Activated T-cell treated with anti-CD3 and anti-CD28 coated beads, Interleukin-2, amount 50 U/mL, for 24 hours (primary cell): ENCODE measurements at places on chromosomes 4 and X.
A peak's percentile ranks its signal among the peaks of the same experiment; 100 is the strongest.

DNA sequence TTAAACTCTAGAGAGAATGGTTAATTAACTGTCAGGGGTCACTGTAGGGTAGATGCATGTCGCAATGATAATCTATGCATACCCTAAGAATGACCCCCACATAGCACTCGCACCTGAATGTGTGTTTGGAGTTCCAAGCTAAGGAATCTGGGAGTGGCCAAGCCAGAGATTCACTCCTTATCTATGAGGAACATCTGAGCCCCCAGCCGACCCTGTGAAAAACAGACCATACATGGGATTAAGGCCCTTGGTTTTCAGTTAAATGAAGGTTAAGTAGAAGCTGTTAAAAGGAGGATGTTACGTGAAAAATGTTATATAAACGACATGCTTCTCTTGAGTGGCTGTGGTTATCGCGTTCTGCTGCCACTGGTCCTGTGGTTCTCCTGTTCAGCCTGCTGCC lies 147.2 kb downstream of the RELL1 start:
- DNase-seq = no peak
- H3K27ac ChIP-seq = no peak overlapping the region
- H3K36me3 ChIP-seq = no peaks in the 10 kb centered on the region
- H3K27me3 ChIP-seq = no peaks in the 10 kb centered on the region
- no peak overlapping the region for H3K4me3 ChIP-seq

GRCh38 chrX:118116713-118117550 lies at the start of gene KLHL13:
Gene KLHL13 (minus strand): TSS chrX:118116810. CDS start chrX:118028473, 88,337 bp downstream.
- H3K4me3 ChIP-seq = peak within 1 kb of the TSS; percentile 67
- DNase-seq = peak; percentile 41
- H3K36me3 ChIP-seq = no peaks in the 10 kb centered on the region
- peak within 1 kb of the TSS; percentile 39 for H3K27ac ChIP-seq

GRCh38 chr4:152218576-152218975 lies 317.3 kb downstream of the FBXW7 start:
- H3K4me3 ChIP-seq = no peak overlapping the region
- no peak overlapping the region for H3K27ac ChIP-seq
- H3K27me3 ChIP-seq = no peaks in the 10 kb centered on the region
- H3K36me3 ChIP-seq = no peaks in the 10 kb centered on the region
- H3K4me1 ChIP-seq = peaks cover 26% of the 10 kb centered on the region

- no peaks in the 10 kb centered on the region for H3K36me3 ChIP-seq
- peaks cover 3% of the 10 kb centered on the region for H3K27me3 ChIP-seq
- H3K4me1 ChIP-seq = no peaks in the 10 kb centered on the region
- DNase-seq = no peak
These were observed 457.1 kb upstream of the BOD1L1 start for GRCh38 chr4:14084598-14084997.

- no peaks in the 10 kb centered on the region for H3K4me1 ChIP-seq
- no peak overlapping the region for H3K4me3 ChIP-seq
- H3K36me3 ChIP-seq = peaks cover 46% of the 10 kb centered on the region
- DNase-seq = no peak
- H3K27ac ChIP-seq = no peak overlapping the region
These were observed 82.3 kb upstream of the OGT start for GRCh38 chrX:71450433-71451106.

GRCh38 chrX:19893727-19894126 lies 6.3 kb upstream of the SH3KBP1 start:
- H3K4me1 ChIP-seq = peaks cover 15% of the 10 kb centered on the region
- H3K27ac ChIP-seq = no peak overlapping the region
- H3K36me3 ChIP-seq = no peaks in the 10 kb centered on the region

DNA sequence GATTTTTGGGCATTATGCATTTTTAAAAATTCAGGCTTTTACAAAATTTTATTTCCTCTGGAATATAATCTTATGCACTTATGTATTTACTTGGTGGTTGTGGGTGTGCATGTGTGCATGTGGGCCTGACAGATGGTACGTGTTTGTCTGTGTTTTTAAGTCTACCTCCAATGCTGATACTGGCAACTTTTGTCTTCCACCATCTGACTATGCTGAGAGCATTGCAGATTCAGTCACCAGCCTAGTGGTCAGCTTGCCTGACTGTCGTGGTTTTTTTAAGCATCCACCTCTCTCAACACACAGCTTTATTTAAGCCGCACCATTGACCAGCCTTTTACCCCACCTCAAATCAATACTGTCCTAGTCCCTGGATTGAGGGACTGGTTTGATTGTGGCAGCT lies 37.1 kb downstream of the FSTL5 start:
- no peak overlapping the region for H3K27ac ChIP-seq
- no peak for DNase-seq
- no peaks in the 10 kb centered on the region for H3K36me3 ChIP-seq
- no peaks in the 10 kb centered on the region for H3K27me3 ChIP-seq
- H3K4me1 ChIP-seq = no peaks in the 10 kb centered on the region

GRCh38 chr4:138977524-138977923 lies 38.1 kb upstream of the NOCT start:
- DNase-seq = no peak
- no peak overlapping the region for H3K27ac ChIP-seq
- H3K27me3 ChIP-seq = no peaks in the 10 kb centered on the region
- H3K4me1 ChIP-seq = no peaks in the 10 kb centered on the region
- no peaks in the 10 kb centered on the region for H3K36me3 ChIP-seq
- H3K4me3 ChIP-seq = no peak overlapping the region

- DNase-seq = no peak
- H3K4me1 ChIP-seq = no peaks in the 10 kb centered on the region
- H3K27ac ChIP-seq = no peak overlapping the region
- no peak overlapping the region for H3K4me3 ChIP-seq
These were observed 609.6 kb upstream of the SPANXN1 start for GRCh38 chrX:144637731-144638130.

DNA sequence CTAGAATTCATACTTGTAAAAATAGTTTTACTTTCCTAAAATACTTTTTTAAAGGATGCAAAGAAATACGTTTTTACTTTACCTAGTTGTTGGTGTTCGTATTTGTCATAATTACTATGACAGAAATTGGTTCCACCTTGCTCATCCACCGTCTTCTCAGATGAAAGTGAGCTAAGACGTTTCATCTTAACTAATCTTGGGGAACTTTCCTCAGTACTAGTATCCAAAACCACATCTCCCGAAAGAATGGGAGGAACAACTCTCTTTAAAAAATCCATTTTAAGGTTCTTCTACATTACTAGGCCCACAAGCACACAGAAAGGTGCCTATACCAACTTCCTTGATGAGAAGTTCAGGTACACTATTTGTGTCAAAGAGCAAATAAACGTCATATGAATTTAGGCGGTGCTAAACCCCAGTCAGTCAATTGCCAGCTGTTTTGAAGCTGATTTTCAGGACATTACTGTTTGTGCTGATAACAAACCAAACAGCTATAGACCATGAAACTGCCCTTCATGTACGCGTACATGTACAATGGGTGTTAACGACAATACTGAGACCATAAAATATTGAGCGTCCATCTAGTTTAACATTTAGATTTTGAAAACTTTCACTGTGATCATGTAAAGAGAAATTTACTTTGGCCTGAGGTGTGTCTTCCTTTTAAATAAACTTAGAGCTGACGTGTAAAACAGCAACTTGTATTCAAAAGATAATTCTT lies 99.1 kb downstream of the FRYL start:
- peaks cover 46% of the 10 kb centered on the region for H3K4me1 ChIP-seq
- no peak overlapping the region for H3K4me3 ChIP-seq
- no peak overlapping the region for H3K27ac ChIP-seq
- DNase-seq = no peak

DNA sequence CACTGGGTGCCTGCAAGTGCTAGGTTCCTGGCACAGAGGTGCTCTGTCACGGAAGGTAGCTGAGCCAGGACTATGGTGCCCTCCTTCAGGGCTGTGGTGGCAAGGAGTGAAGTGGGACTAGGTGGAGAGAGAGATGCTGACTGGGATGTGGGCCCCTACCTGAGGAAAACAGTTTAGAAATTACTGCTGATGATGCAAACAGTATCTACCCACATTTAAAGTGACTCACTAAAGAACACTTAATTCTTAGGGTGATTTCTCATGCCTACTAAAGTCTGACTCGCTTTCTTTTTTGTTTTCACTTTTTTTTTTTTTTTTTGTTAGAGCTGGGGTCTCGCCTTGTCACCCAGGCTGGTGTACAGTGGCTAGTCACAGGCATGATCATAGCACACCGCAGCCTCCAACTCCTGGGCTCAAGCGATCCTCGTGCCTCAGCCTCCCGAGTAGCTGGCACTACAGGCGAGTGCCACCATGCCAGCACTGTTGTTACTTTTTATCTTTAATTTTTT lies 3.1 kb downstream of the ZNF185 start:
- DNase-seq = no peak
- H3K27me3 ChIP-seq = peaks cover 61% of the 10 kb centered on the region
- H3K4me1 ChIP-seq = peaks cover 2% of the 10 kb centered on the region
- H3K4me3 ChIP-seq = no peak overlapping the region
- H3K27ac ChIP-seq = no peak overlapping the region
